Stimulated activated CD4-positive, alpha-beta T cell treated with anti-CD3 and anti-CD28 coated beads, Interleukin-15, amount 100 ng/mL, for 24 hours (primary cell): ENCODE measurements at places on chromosomes 6 and 20.

GRCh38 chr6:132998418-132998817 lies 184.0 kb downstream of the RPS12 start:
- no peak for DNase-seq

DNA sequence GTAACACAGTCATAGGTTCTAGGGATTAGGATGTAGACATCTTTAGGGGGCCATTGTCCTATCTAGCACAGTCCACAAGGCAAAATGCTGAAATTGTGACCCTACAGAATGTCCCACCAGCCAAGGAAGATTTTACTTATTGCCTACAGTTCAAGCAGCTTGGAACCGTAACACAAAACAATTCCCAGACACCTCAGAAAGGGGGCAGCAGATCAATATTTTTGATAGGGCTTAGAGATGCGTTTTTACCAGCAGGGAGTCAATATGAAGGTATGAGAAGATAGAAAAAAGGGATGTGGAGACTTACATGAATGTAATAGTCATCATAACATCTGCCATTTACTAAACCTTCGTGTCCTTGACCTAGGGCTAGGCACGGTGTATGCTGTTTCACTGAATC lies 81.0 kb downstream of the TMEM170B start:
- no peak for DNase-seq

DNA sequence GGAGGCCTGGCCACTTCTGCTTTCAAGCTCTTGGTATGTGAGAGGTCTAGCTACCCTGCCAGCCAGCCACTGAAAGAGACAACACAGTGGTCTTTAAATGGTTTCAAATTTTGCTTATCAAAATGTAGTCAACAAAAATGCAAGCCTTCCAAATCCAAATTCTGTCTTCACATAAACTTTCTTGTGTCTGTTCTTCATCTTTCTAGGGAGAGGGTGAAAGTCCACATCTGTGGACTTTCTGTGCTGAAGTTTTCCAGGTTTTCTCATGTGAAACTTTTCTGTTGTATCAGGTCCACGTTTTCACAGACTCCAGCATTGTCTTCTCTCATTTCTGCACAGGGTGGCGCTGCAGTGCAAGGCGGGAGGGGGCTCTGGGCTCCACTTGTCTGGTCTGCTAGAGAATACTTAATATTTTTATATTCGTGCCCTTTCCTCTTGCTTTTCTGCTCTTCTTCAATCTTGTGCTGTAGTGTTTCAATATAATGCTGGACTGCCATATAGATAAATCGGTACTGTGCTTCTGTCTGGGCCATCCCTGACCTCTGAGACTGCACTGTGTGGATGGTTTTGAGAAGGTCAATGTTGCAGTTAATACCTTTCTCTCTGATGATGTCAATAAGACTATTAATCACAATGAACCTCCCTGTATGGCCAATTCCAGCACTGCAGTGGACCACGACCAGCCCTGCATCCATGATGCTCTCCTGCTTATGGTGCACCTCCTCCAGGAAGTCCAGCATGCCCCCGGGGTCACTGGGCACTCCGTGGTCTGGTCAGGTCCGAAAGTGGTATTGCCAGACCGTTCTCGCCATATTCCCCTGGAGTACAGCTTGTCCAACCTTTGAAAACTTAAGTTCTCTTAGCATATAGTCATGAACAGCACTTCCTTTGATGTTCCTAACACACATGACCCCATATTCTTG lies 161.6 kb upstream of the TNFAIP3 start:
- DNase-seq, result peak; percentile 78

DNA sequence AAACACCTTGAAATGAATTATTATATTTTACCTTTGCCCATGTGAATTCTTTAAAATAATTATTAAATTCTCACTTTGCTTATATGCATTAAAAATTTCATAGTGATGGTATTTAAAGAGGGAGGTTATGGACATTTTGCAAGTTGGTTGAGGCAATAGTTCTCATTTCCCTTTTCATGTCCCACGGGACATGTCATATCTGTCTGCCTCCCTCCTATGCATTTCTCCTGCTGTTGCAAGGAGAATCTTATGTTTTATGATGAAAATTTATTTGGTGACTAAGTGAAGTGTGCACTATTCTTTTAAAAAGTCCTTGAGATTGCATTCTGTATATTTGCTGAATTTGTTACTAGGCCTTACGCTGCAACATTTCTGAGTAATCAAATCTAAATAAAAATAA lies 67.2 kb downstream of the UTRN start:
- no peak for DNase-seq

GRCh38 chr6:20202699-20203302 lies 9.5 kb downstream of the MBOAT1 start:
- DNase-seq, result no peak

GRCh38 chr20:63622096-63622495 lies 4.8 kb downstream of the GMEB2 start:
- DNase-seq, result no peak

DNA sequence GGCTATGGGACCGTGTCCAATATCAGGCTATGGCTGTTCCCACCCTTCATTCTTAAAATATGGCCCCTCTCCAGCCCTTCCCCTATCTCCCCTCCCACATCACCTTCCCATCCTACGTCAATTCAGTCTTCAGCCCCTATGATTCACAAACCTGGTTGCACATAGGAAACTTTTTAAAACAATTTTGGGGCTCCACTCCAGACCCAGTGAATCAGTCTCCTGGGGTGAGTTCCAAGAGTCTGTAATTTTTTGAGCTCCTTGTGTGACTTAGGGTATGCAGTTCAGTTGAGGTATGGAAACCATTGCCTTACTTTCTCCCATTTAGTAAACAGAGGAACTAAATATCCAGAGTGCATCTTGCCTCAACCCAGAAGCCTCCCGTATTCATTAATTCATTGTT lies 5.5 kb downstream of the HNF4A start:
- no peak for DNase-seq

DNA sequence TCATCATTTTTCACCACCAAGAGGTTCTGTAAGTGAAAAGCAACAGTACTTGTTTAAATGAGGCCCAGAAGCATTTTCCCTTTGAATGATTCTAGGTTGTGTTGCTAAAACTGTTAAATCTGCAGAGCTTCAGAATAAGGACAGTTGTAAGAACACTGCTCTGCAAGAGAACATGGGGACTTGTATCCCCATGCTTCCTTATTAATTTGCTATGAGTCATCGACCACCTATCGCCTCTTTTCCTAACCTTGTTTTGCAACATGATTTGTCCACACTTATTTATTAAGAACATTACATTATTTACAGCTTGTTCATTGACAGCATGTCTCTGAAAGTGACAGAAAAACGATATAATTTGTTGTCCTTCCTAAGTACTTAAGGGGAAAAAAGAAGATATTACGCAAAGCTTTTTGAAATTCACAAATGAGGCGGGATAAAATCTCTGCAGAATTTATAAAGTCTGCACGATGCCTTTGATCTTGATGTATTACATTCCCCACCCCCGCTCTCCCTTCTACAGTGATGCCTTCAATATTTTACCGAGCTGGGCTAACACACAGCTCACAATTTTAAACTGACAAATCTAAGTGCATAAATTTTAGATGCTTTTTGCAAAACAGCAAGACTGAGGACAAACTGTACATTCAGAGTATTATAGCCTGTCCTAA lies 220.0 kb upstream of the SPTLC3 start:
- no peak for DNase-seq

GRCh38 chr6:52538901-52539354 lies 37.9 kb downstream of the TRAM2 start:
- no peak for DNase-seq

- peak; percentile 51 for DNase-seq
Measured at GRCh38 chr6:32609731-32610640, 20.3 kb upstream of the HLA-DRB1 start.

DNA sequence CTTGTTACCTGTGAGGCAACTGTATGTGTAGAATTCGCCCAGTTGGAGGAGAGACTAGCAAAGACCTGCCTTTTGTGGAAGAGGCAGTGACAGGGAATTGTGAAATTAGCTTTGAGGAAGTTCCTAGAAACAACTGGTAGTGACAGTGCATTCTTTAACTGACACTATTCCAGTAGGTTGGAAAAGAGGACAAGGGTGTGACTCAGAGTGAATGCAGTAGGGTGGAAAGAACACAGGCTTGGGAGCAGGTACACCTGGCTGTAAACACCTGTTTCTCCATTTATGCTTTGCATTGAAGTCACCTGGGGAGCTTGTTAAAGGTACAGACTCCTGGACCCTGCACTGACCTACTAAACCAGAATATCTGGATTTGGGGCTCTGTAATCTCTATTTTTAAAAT lies 295.7 kb downstream of the PHACTR1 start:
- DNase-seq, result no peak

DNA sequence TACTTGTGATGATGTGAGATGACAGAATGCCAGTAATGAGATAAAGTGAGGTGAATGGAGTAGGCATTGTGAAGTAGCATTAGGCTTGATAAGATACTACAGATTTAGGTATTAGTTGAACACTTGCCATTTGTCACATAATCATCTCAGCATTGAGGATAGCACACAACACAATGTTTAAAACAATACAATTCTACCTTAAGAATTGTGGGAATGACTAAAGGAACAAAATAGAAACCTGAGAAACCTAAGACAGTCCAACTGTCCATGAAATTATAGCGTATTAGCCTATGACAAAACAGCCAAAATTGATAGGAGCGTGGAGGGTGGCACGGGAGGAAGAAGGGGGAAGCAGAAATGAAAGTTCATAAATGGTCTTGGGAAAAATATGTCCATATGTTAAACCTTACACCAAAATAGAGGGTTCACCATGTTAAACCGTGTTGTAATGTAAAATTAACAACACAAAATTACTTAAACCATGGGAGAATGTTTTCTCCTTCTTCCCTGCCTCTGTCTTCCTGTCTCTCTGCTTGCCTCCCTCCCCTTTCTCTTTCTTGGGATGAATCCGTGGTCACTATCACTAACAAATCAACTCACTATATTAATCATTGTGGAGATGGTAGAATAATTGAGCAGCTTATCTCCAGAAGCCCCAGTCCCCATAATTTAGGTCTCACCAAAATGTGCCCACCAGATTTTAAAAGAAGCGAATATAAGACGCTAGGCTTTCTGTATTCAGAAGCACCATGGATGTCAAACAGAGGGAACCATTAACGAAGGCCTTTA lies 33.0 kb upstream of the HFE start:
- no peak for DNase-seq

- DNase-seq, result no peak
Measured at GRCh38 chr6:1815827-1816452, 206.2 kb downstream of the FOXC1 start.

GRCh38 chr6:28802417-28803336 lies 121.1 kb downstream of the TRIM27 start:
- peak; percentile 61 for DNase-seq

DNA sequence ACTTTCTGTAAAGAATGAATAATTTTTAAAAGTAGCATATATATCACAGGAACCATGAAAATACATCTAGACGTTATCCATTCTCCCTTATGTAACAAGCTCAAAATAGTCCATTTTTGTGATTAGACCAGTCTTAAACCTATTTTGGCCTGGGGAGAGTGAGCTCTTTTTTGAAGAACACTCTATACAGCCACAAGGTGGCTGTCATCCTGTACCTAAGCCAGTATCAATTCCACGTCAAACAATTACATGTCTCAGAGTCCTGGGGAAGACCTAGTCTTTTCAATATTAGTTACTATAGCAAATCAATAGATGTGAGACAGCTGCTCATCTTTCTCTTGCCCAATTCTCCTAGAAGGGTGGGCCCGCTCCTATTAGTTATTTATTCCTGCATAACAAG lies 28.4 kb downstream of the FBXO5 start:
- no peak for DNase-seq

DNA sequence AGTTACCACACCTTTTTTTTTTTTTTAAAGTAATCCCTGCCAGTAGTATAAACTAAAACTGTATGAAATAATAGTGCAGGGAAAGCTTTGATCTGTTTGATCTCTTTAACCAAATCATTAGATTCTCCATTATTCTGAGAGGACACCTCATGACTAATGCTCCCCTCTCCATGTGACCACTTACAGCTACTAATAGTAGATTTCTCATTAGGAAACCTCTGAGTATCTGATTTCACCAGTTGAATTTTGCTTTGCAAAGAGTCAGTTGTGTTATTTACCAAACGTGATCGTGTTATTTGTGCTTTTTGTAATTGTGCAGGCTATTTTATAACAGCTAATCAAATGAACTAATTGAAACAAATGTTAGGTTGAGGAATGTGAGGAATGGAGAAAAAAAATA lies 12.5 kb downstream of the CASP8AP2 start:
- DNase-seq, result no peak

GRCh38 chr6:103674790-103675189 lies 1184.9 kb downstream of the HACE1 start:
- DNase-seq, result no peak

DNA sequence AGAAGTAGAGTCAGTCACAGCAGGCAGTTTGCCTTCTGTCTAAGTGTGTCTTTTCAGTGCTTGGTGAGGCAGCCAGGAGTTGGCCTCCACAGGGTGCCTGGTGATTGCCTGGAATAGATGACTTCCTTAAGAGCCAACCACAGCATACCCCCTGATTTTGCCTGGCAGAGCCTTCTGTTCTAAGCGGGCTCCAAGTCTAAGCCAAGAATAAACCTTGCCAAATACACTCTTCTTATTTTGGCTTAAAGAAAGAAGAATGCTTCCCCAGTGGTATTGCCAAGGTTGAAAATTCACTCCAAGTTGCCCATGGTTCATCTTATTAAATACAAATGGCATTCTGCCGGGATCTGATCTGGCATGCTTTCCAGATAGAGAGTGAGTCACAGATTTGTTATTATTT lies 1424.8 kb upstream of the EYS start:
- DNase-seq, result no peak

- DNase-seq, result peak; percentile 19
Measured at GRCh38 chr20:30811885-30812671, 445.4 kb upstream of the DEFB115 start.

DNA sequence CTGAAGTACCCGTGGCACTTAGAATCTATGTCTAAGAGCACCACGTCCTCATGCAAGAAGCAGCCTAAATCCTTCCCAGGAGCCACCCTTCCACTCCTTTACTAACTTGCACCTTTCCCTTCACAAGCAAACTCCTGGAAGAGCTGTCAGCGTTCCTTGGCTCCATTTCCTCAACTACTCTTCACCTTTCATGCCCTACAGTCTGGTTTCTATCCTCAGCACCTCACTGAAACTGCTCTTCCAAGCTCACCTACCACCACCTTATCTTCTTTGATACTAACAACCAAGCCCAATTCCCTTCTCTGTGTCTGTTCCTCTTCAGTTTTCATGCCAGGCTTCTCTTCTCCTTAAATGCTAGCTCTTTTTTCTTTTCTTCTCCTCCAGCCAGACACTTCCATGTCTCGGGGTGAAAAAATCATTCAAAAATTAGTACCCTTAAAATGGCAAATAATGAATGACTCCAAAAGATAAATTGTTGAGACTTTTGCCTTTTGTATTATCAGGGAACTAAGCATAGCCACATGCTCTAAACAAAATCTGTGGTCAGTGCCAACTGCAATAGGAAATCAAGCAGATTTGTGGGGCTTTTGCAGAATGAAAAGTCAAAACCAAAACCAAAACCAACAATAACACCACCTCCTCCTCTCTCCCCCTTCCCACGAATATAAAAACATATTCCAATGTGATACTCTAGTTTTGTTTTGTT lies 149.6 kb upstream of the KCNK16 start:
- no peak for DNase-seq

DNA sequence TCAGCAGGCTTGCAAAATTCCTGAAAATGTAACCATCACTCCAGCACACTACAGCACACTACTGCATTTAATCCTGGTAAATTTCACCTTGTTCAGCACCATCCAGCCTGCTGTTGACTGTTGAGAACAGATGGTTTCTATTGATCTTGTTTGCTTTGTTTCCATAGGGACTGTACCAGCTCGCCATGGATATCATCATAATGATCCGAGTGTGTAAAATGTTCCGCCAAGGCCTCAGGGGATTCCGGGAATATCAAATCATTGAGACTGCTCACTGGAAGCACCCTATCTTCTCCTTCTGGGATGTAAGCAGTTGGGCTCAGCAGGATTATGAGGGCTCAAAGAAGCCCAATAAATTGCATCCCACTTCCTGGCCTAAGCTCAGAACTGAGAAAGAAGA lies 4.1 kb downstream of the CNBD2 start:
- no peak for DNase-seq
